ENCODE measurements at places on chromosomes 5 and 9. TPM values are rescaled to one million over a fixed set of nuclear protein-coding genes. Genes with fewer than 3 reads are reported as not detected.

DNA sequence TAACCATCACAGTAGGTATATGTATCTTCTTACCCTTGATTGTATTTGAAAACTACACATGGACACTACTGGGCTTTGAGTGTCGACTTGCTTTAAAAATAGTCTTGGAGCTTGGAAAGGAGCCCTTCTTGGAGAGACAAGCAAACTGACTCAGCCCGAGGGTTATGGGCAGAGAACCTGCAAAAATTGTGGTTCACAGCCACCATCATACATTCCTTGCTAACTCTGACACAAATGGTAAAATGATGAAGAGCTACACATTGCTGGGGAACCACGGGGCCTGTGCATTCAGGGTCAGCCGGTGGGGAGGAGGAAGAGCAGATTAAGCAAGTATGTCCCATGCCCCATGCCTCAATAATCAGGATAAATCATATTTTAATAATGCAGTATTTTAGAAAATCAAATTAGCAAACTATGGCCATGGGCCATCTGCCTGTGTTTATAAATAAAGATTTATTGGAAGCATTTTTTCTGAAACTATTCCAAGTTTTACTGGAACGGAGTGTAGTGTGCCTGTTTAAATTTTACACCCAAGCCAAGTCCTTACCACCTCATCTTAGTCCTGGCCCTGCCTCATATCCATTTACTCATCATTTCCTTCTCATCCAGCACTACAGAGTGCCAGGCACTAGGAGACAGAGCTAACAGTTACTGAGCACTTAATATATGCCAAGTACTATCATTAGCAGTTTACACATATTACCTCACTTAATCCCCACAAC lies 195.7 kb downstream of the PALM2AKAP2 start:
- no peak for DNase-seq
- no peak overlapping the region for H3K4me3 ChIP-seq
- H3K27ac ChIP-seq, result no peak overlapping the region
- H3K4me1 ChIP-seq, result no peaks in the 10 kb centered on the region

DNA sequence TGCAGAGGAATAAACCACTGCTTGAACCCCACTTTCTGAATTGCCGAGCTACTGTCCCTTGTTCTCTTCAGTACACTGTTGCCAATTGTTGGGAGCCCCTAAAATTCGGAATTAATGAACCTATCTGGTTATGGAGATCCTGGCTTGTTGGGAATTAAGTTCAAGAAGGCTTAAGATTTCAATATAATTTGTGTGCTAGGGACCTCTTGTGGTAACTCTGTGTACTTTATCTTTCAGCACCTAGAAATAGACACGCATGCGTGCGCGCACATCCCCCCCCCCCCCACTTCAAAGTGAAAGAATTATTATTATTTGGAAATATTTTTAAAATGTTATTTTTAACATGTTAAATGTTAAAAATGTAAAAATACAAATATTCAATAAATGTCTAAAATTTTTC lies 53.3 kb upstream of the FAM169A start:
- DNase-seq, result peak; percentile 81
- H3K27ac ChIP-seq, result no peak overlapping the region
- H3K4me3 ChIP-seq, result no peak overlapping the region
- H3K4me1 ChIP-seq, result no peaks in the 10 kb centered on the region
- H3K27me3 ChIP-seq, result no peaks in the 10 kb centered on the region

GRCh38 chr9:20987521-20987920 lies 43.9 kb downstream of the HACD4 start:
- H3K27me3 ChIP-seq, result no peaks in the 10 kb centered on the region
- H3K4me3 ChIP-seq, result no peak overlapping the region
- H3K36me3 ChIP-seq, result peaks cover 46% of the 10 kb centered on the region
- peaks cover 39% of the 10 kb centered on the region for H3K4me1 ChIP-seq
- DNase-seq, result no peak

The ARID3C gene
- total RNA-seq, result not detected

DNA sequence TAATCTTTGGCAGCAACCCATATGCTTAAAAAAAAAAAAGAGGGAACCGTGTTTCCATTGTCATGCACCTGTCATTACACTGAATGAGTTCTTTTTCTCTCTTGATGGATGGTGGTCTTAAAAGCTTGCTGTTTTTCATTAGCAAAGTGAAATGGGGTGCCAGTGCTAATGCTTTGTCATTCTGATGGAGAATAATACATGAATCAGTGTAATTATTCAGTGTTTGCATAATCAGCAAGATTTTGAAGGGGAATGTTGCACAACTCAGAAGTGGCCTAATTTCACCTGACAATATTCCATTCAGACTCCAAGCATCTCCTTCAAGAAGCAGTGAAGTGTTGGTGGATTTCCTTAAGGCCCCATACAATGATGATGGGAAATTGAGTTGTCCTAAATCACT lies 38.1 kb downstream of the MAP1B start:
- H3K4me1 ChIP-seq, result peaks cover 97% of the 10 kb centered on the region
- H3K36me3 ChIP-seq, result no peaks in the 10 kb centered on the region
- H3K27ac ChIP-seq, result peak overlapping the region; percentile 85
- H3K27me3 ChIP-seq, result no peaks in the 10 kb centered on the region
- H3K4me3 ChIP-seq, result no peak overlapping the region

The MAST4 gene
- total RNA-seq, result 36.3 TPM

The ZNF189 gene
- 18.6 TPM for total RNA-seq

DNA sequence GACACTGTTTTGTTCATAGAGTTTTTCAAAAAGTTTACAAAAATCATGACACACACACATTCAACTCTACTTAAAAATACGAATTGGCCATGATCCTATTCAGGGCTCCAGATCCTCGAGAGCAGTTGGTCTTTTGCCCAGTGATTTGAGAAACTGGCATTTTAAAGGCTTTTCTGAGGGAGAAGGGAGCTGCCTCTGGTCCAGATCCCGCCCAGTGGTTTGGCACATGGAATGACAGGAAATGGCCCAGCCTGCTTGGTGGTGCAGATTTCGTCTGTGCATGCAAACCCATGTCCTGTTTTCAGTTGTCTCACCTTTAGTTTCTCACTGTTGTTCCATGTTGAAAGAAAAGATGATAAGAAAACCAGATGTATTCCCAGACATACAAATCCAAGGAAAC lies 3.6 kb downstream of the CAMK4 start:
- no peaks in the 10 kb centered on the region for H3K27me3 ChIP-seq
- H3K27ac ChIP-seq, result no peak overlapping the region
- H3K4me1 ChIP-seq, result peaks cover 21% of the 10 kb centered on the region
- no peak overlapping the region for H3K4me3 ChIP-seq
- no peaks in the 10 kb centered on the region for H3K36me3 ChIP-seq
- no peak for DNase-seq

DNA sequence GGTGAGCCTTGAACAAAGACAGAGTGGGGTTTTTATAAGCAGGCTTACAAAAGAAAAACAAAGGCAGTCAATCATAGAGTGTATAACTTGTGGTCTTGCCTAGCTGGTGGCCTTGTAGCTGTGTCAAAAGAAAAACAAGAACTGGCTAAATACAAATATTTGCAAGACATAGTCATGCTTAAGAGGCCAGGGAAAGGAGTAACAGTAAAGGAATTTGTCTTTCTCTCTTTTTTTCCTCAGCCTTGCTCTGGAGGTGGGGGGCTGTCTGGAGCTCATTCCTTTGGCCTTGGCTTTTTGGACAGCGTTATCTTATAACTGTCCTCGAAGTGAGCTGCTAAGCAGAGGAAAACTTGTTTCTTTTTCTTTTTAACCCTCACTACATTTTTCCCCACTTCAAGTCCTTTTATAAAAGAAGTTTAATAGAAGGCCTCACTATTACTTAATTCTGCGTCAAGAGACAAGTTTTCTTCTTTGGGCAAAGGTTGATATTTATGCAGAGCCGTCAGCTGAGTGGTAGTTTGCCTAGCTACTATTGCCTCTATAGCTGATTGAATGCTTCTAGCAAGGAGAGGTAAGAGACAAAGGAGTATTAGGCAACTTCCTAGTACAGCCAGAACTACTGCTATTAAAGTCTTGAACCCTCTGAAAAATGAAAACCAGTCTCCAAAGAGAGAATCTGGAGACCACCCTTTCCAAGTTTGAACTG lies 14.3 kb downstream of the CEL start:
- no peak for DNase-seq
- H3K27ac ChIP-seq, result no peak overlapping the region
- H3K4me3 ChIP-seq, result no peak overlapping the region
- no peaks in the 10 kb centered on the region for H3K36me3 ChIP-seq
- H3K27me3 ChIP-seq, result no peaks in the 10 kb centered on the region

Data from esophagus muscularis mucosa (tissue), 4 donors.